RPMI7951 (cell line): ENCODE measurements at places on chromosomes 3 and 15.

GRCh38 chr3:71582036-71582611 lies 1.4 kb downstream of the FOXP1 start:
- DNase-seq, result peak; percentile 50

DNA sequence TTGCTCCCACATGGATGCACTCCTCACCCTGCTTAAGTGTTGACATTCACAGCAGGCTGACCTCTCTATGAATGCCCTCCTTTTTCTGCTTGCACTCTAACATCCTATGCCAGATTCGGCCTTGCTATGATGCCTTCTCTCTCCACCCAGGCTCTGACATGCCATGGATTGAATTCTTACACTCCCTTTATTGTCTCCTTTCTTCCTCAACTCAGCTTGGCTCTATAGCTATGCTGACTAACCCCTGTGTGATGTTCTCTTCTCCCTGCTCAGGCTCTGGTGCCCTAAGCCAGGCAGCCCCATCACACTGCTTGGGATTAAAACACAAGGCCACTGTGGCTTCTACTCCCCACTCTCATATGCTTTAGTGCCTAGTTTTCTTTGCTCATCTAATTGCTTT lies 563.7 kb downstream of the NSUN3 start:
- DNase-seq, result no peak

GRCh38 chr3:7484636-7485035 lies 623.7 kb downstream of the GRM7 start:
- DNase-seq, result peak; percentile 24

DNA sequence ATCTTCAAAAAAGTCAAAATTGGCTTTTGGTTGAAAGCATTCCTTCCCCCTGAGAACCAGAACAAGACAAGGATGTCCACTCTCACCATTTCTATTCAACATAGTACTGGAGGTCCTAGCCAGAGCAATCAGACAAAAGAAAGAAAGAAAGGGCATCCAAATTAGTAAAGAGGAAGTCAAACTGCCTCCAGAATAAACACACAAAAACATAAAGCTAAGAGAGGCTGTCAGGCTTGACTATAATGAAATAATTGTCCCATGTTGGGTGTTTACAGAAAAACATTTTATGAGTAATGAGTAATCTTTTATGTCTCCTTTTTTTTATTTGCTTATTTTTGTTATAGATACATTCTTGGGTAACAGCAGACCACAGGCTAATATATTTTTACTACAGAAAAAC lies 18.3 kb upstream of the FAM240A start:
- DNase-seq, result no peak

- no peak for DNase-seq
Measured at GRCh38 chr3:35633332-35634124, 5.8 kb upstream of the ARPP21 start.

- no peak for DNase-seq
Measured at GRCh38 chr15:94324835-94325767, 93.7 kb downstream of the MCTP2 start.

GRCh38 chr15:98681061-98681460 lies 32.7 kb downstream of the IGF1R start:
- no peak for DNase-seq

DNA sequence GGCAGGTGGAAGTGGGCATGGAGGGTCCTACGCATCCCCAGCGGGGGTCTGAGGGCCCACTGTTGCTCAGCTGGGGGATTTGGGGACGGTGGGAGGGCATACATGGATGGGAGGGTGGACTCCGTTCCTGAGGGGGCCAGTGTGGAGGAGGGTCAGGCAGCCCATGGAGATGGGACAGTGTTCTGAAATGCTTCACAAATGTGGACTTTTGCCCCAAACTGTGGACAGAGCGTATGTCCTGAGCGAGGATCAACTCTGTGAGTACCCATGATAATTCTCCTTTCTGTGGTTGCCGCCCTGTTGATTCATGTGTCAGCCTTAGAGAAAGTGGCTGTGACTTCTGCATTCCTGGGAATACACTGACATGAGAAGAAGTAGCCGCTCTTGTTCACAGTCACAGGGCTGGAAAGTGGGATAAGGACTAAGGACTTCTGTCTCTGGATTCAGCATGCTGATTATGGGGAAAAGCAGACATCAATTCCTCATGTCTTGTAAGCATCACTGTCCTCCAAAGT lies 33.4 kb downstream of the SMAD3 start:
- peak; percentile 64 for DNase-seq

GRCh38 chr15:67174446-67174845 lies 80.0 kb downstream of the AAGAB start:
- DNase-seq, result no peak

DNA sequence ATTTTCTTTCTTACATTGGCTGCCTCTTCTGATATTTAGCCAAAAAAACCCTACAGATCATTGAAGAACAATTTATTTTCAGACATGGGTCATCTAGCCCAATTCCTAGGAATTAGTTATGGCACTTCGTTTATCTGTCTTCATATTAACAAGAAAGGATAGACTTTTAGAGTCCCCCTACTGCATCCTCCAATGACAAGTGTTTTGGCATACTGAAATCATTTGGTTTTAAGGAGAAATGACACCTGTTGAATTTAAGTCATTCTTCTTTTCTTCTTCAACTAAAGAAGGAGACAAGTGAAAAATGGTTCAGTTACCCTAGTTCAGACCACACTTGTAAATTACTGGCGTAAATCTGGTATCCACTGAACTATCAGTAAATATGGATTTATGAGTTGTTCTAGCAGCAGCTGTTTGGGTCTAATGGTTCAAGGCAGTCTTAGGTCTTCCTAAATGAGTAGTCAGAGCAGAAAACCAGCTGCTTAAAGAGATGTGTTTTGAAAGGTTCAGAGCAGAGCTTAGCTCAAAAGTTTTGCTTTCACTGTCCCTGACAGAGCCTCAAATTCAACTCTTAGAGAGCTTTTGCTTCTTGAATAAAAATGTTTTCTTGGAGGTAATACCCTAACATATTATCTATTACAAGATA lies 5.6 kb downstream of the VGLL3 start:
- DNase-seq, result no peak

DNA sequence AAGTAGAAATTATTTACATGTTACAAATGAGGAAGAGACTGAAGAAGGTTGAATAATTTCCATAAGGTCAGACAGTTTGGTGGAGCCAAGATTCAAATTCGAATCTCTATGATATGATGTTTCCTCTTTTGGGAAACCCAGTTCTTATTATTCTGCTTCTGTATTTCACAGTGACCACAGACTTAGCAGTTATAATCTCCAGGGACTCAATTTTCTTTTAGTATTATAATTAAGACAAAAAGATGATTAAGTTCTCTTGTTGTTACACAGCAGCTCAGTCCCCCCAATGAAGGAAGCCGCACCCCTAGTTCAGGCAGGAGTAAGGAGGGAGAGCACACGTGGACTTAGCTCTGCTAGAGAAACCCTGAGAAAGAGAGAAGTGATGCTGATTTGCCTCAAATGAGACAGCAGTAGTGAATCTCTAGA lies 130.6 kb downstream of the CCNL1 start:
- DNase-seq, result no peak

DNA sequence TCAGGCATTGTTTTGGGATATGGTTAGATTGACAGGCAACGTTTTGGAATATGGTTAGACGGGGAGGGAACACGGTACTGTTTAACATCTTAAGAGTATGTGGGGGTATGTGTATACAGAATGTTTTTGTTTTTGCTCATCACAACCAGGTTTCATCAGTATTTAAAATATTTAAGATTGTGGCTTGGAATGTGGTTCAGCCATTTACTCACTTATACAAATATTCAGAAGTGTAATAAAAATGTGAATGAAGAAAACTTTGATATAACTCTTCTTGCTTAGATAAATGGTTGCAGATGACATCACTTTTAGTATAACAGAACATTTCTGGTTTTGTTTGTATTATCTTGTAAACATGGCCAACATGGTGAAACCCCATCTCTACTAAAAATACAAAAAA lies 3.9 kb upstream of the PAK2 start:
- DNase-seq, result no peak

- no peak for DNase-seq
Measured at GRCh38 chr3:12273045-12273695, 15.7 kb upstream of the PPARG start.

- DNase-seq, result peak; percentile 49
Measured at GRCh38 chr3:44048196-44048924, 193.3 kb upstream of the TOPAZ1 start.
